ENCODE measurements at places on chromosomes 5 and 9. TPM values are rescaled to one million over a fixed set of nuclear protein-coding genes. Genes with fewer than 3 reads are reported as not detected.

Gene GKAP1
- total RNA-seq = 17.2 TPM

Gene ARHGEF39
- total RNA-seq = 0.48 TPM

Gene TXNDC8
- total RNA-seq = not detected

Gene MCC
- total RNA-seq = 17.7 TPM

Gene HAVCR1
- 0.57 TPM for total RNA-seq

Gene FOXD4L3
- not detected for total RNA-seq

Gene GFI1B
- not detected for total RNA-seq

Gene RNF183
- not detected for total RNA-seq

Gene GAS1
- 9.0 TPM for total RNA-seq

Gene PCDHB15
- 9.9 TPM for total RNA-seq

Gene SPINK13
- total RNA-seq = not detected

Gene EPB41L4B
- 1.5 TPM for total RNA-seq

Gene FST
- 1.9 TPM for total RNA-seq

Gene GPX8
- total RNA-seq = 7.4 TPM

Gene LHFPL2
- total RNA-seq = 7.9 TPM

Gene OR13C3
- total RNA-seq = not detected

Gene FNIP1
- total RNA-seq = 31.6 TPM

Gene NTRK2
- total RNA-seq = 3.7 TPM

Gene G3BP1
- total RNA-seq = 99.4 TPM

Gene HAVCR2
- 1.7 TPM for total RNA-seq

Gene OR1J2
- total RNA-seq = not detected

Gene SH2D3C
- total RNA-seq = 16.0 TPM

Gene PCSK5
- total RNA-seq = 6.2 TPM

Gene UBAC1
- total RNA-seq = 90.3 TPM

Gene BTNL3
- total RNA-seq = not detected

Gene RMRP
- total RNA-seq = 10,677 TPM

Gene PCDHGB5
- 13.9 TPM for total RNA-seq

Gene TSSK1B
- 0.08 TPM for total RNA-seq

Gene KCNV2
- not detected for total RNA-seq

Gene PRDM12
- total RNA-seq = not detected

Gene ALDH1A1
- 6.2 TPM for total RNA-seq

Gene PSD2
- total RNA-seq = 0.08 TPM

Gene PCDHGA4
- total RNA-seq = 15.6 TPM

Gene BAAT
- 0.22 TPM for total RNA-seq

Gene NKD2
- total RNA-seq = 3.6 TPM

Gene EIF4EBP3
- 20.6 TPM for total RNA-seq

Gene SLC36A2
- not detected for total RNA-seq

Gene IL4
- total RNA-seq = not detected

Gene C9orf153
- not detected for total RNA-seq

Gene TPPP
- total RNA-seq = 7.3 TPM

Gene APBA1
- 1.9 TPM for total RNA-seq

Gene TIMD4
- not detected for total RNA-seq

Gene IL13
- total RNA-seq = not detected

Gene SLC22A4
- 2.2 TPM for total RNA-seq

Gene PCDHA11
- total RNA-seq = not detected

Gene GRIA1
- 0.30 TPM for total RNA-seq

Gene LCN1
- total RNA-seq = not detected

Gene MCIDAS
- not detected for total RNA-seq

Gene CAST
- 449 TPM for total RNA-seq

Gene PTGR1
- 42.0 TPM for total RNA-seq

Gene REEP2
- total RNA-seq = 10.8 TPM

Gene PLAC8L1
- total RNA-seq = not detected

Gene NSUN2
- total RNA-seq = 39.9 TPM

Gene IER5L
- total RNA-seq = 12.6 TPM

Gene OR13C2
- total RNA-seq = not detected

Gene C8G
- 3.4 TPM for total RNA-seq

Gene GALT
- total RNA-seq = 42.4 TPM

Gene ANKRD18B
- 2.0 TPM for total RNA-seq

Gene TMEM250
- 19.8 TPM for total RNA-seq

Gene GBGT1
- total RNA-seq = 4.6 TPM

Measured in cardiac septum (tissue), 1 donor.